Hair follicle dermal papilla cell (primary cell): ENCODE measurements at places on chromosomes 3 and 15. TPM values are rescaled to one million over a fixed set of nuclear protein-coding genes. Genes with fewer than 3 reads are reported as not detected.

Gene GNAT1
- total RNA-seq, result not detected in 2 replicates

Gene NMNAT3
- 0.97 and 1.1 TPM in 2 replicates for total RNA-seq

Gene RPL4
- 2,559 and 3,846 TPM in 2 replicates for total RNA-seq

Gene INSYN1
- 3.6 and 6.1 TPM in 2 replicates for total RNA-seq

Gene SERINC4
- under 0.01 and 0.12 TPM in 2 replicates for total RNA-seq

Gene SERPINI2
- not detected in 2 replicates for total RNA-seq

Gene SCAANT1
- not detected in 2 replicates for total RNA-seq

Gene ADAMTS17
- 0.16 and 0.24 TPM in 2 replicates for total RNA-seq

Gene NCBP2
- 43.0 and 48.3 TPM in 2 replicates for total RNA-seq

Gene LMAN1L
- total RNA-seq, result not detected in 2 replicates

Gene MCTP2
- 27.2 and 29.9 TPM in 2 replicates for total RNA-seq

Gene CFAP161
- total RNA-seq, result 0.12 and 0.32 TPM in 2 replicates

Gene ARIH2
- 66.3 and 78.5 TPM in 2 replicates for total RNA-seq

Gene GTF2E1
- total RNA-seq, result 11.5 and 12.9 TPM in 2 replicates

Gene TRH
- not detected in 2 replicates for total RNA-seq

Gene ZCWPW2
- 0.65 and 0.85 TPM in 2 replicates for total RNA-seq

Gene CNTN4
- total RNA-seq, result 0.73 and 19.8 TPM in 2 replicates

Gene C3orf85
- not detected in 2 replicates for total RNA-seq

Gene GOLGA6D
- total RNA-seq, result under 0.01 TPM in 1 of 2 replicates, not detected in the other

Gene REC114
- total RNA-seq, result not detected in 2 replicates

Gene GOLIM4
- total RNA-seq, result 43.6 and 44.6 TPM in 2 replicates

Gene CD200R1
- 0.16 TPM in 1 of 2 replicates, not detected in the other for total RNA-seq

Gene DPPA4
- total RNA-seq, result 2.3 and 3.9 TPM in 2 replicates

Gene CYP1A1
- 0.12 and 0.49 TPM in 2 replicates for total RNA-seq

Gene RHOV
- 0.16 and 0.24 TPM in 2 replicates for total RNA-seq

Gene CCK
- total RNA-seq, result 2.4 and 3.8 TPM in 2 replicates

Gene PLA2G4E
- not detected in 2 replicates for total RNA-seq

Gene TLE3
- total RNA-seq, result 15.8 and 27.9 TPM in 2 replicates

Gene MAP6D1
- 2.1 and 2.8 TPM in 2 replicates for total RNA-seq

Gene MEX3B
- 2.3 and 4.4 TPM in 2 replicates for total RNA-seq

Gene SKOR1
- 0.24 and 0.49 TPM in 2 replicates for total RNA-seq

Gene SAMMSON
- not detected in 2 replicates for total RNA-seq

Gene PATL2
- total RNA-seq, result 0.61 and 0.81 TPM in 2 replicates

Gene PDZRN3
- total RNA-seq, result 108 and 137 TPM in 2 replicates

Gene SPATA12
- total RNA-seq, result not detected in 2 replicates

Gene CLDN16
- not detected in 2 replicates for total RNA-seq

Gene CKMT1A
- not detected in 2 replicates for total RNA-seq

Gene OR5H6
- total RNA-seq, result not detected in 2 replicates

Gene SEMA6D
- 11.8 and 16.7 TPM in 2 replicates for total RNA-seq

Gene SLC22A13
- 0.24 and 0.97 TPM in 2 replicates for total RNA-seq
